COR-L47 (cell line): ENCODE measurements at places on chromosomes 1 and 21.

DNA sequence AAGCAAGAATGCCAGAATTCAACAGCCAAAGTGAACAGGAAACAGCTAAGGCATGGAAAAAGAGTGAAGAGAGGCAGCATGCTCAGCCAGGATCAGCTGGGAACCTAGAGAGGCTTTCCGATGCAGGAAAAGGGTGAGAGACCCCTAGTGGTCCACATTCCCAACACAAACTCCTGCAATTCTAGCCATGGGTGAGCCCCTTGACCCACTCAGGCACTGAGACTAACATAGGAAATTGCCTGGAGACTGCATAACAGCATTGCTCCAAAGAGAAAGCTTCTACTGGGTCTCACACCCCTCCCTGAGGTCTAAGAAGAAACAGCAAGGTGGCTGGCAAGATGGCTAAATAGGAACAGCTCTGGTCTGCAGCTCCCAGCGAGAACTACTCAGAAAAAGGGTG is 123.2 kb downstream of the LHX8 start:
- no peak for DNase-seq

DNA sequence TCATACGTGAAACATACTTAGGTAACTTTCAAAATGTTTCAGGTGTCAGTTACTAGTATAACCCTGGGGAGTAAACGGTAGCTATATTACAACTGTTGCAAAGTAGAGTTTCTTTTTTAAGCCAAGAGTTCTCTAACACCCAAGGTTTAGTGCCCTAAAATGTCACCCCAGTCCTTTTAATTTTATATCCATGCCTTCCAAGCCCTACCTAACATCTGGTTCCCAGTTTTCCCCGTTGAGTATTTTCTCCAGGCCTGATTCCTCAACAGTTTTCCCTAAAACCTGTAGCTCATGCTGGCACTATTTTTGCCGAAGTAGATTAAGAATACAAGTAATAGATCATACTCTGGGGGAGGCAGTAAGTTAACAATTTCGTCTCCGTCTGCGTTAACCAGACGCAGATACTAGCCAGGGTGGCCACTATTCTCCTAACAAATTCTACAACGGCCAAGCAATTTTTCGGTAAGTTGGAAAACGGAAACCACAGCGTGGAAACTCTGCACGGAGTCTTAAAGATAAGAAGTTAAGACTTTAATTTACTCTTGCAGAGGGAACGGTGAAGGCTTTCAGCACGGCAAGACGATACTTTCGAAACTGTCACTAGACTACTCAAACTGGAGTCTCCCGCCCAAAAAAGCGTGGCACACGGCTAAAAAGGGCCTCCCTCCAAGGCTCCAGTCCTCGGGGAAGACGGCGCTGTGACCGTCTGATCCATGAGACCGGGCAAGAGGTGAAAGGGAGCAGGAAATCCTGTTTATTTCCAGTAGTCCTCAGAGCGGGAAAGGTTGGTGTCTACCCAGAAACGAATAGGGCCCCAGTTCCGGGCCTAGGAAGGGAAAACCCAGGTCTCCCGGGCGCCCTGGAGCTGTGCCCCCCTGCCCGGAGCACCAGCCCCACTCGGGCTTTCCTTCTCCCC is 945 bp downstream of the SRSF4 start:
- DNase-seq: peak; percentile 52

GRCh38 chr1:31583082-31583994 is 7.0 kb downstream of the TINAGL1 start:
- DNase-seq: no peak

GRCh38 chr1:14117700-14118099 is 417.7 kb downstream of the PRDM2 start:
- DNase-seq: no peak

- no peak for DNase-seq
Measured at GRCh38 chr1:102595106-102595505, 513.2 kb downstream of the COL11A1 start.
